ENCODE measurements at places on chromosomes 7 and 10. TPM values are rescaled to one million over a fixed set of nuclear protein-coding genes. Genes with fewer than 3 reads are reported as not detected.

OR2A42 gene
- total RNA-seq, result not detected

PGAM2 gene
- not detected for total RNA-seq

PI4K2A gene
- 15.2 TPM for total RNA-seq

CALML3 gene
- not detected for total RNA-seq

KCNMA1 gene
- 0.38 TPM for total RNA-seq

WAPL gene
- total RNA-seq, result 34.8 TPM

GFRA1 gene
- 12.0 TPM for total RNA-seq

VAX1 gene
- not detected for total RNA-seq
